ENCODE measurements at places on chromosomes 6 and 20.

DNA sequence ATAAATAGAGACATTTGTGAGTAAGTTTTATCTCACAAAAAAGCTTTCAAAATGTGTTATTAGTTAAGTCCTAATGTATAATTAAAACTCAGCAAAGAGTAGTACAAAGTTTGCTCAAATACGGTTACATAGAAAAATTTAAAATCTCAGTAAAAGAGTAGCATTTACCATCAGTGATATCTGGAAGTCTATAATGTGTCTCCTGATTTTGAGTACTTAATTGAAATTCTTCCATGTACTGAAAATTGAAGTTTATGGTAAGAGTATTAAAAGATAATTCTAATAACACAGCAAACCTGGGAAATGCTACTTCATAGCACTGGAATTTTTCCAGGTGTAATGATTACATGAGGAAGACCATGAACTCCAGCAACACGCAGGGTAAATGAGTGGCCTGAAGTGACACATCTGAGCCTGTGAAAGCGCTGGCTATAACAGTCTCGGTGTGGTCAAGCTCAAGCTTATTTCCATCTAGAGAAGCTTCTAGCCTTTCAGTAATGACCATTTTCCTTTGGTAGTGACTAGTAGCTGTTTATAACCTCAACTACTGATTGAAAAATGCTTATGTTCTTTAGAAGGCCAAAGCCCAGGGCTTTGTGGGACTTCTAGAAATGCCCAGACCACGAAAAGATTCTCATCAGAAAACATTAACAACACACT is 203.2 kb downstream of the ISM1 start:
- no peak for DNase-seq

DNA sequence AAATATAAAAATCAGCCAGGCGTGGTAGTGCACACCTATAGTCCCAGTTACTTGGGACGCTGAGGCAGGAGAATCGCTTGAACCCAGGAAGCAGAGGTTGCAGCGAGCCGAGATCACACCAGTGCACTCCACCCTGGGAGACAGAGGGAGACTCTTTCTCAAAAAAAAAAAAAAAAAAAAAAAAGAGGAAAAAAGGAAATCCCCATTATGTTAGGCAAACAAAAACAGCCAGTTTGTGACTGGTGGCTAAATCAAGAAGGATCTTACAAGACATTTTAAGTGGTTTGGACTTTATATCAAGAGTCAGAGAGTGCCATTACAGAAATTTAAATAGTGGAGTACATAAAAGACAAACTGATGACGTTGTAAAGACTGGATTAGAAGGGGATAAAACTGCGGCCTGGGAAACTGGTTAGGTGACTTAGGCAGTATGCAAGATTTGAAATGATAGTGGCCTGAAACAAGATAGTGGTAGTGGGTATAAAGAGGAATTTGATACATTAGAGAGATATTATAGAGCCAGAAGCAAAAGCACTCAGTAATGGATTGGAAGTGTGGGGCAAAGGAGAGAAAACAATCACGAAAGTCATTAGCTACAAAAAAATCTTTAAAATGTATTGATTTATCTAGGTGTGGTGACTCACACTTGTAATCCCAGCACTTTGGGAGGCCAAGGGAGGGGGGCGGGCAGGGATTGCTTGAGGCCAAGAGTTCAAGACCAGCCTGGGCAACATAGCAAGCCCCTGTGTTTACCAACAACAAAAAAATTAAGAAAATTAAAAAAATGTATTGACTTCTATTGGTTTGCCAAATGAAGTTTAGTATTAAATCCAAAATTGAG is 1.7 kb upstream of the MYO6 start:
- no peak for DNase-seq

DNA sequence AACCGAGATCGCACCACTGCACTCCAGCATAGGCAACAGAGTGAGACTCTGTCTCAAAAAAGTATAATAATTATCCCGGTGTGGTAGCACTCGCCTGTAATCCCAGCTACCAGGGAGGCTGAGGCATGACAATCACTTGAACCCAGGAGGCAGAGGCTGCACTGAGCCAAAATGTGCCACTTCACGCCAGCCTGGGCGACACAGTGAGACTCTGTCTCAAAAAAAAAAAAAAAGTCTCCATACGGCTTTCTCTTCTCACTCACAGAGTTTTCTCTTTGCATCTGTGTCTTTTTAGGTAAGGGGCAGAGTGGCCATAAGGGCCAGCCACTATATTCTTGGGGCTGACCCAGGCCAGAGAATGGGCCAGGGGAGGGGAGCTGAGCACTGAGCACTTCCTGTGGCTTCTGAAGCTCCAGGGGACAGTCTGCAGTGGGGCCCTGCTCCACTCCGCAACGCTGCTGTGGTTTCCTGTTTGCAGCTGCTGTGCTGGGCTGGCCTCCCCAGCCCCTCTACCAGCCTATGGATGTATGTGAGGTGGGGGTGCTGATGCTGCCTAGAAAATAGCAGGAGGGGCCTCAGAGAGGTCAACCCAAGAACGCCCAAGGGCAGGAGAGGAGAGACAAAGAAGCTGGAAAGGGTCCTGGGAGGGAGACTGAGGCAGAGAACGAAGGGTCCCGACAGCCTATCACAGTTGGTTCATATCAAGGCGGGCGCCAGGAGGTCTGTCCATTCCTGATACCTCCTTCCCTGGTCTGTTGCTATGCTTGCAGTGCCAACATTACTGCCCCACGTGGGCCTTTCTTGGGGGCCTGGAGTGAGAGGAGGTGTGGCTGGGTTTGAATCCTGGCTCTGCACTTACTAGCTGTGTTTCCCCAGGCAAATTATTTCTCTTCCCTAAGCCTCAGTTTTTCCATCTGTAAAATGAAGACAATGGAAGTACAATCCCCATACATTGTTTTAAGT is 16.0 kb downstream of the SLA2 start:
- no peak for DNase-seq

DNA sequence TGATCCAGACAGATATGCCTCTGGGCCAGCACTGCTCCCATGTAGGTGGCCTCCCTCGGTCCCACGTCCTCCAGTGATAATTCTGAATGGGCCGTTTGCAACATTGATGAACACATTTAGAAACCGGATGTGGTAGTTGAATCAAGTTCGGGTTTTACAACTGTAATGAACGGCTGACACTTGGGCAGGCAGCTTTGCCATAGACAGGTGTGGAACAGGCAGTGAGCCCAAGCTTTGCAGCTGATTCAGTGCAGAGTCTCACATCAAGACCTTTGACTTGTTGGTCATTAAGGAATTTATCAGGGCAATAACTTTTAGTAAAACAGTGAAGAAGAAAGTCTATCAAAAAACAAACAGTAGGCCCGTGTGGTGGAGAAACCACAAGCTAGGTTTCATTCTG is 466.6 kb upstream of the AGPAT4 start:
- no peak for DNase-seq

DNA sequence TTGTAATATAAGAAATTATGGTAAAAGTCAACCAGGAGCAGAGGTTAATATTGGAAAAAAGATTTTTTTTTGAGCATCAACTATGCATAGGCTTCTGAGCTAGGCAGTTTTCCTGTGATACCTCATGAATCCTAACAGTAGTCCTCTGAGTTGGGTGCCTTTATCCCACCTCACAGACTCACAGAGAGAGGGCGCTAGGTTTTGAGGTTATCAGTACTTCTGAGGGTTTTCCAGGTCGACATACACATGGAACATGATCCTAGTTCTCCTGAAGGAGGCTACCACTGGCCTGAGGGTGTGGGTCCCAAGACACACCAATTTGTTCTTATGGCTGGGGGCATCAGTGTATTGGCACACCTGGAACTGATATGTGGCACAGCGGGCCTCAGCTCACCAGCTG is 358.8 kb upstream of the JAG1 start:
- no peak for DNase-seq

GRCh38 chr6:692356-692851 is 535 bp downstream of the EXOC2 start:
- DNase-seq = peak; percentile 61

GRCh38 chr6:41072836-41073202 is at the start of gene NFYA:
TSS of gene NFYA (plus strand) at chr6:41072974. CDS start at chr6:41079090, 6,116 bp downstream.
- DNase-seq = no peak

GRCh38 chr6:30893001-30893591 is 8.8 kb downstream of the DDR1 start:
- DNase-seq = no peak

- no peak for DNase-seq
Measured at GRCh38 chr20:3783068-3783489, 1.8 kb upstream of the SPEF1 start.

GRCh38 chr6:119562168-119562567 is 212.6 kb upstream of the MAN1A1 start:
- DNase-seq = no peak

- DNase-seq = no peak
Measured at GRCh38 chr20:21550587-21550986, 36.7 kb upstream of the NKX2-2 start.

DNA sequence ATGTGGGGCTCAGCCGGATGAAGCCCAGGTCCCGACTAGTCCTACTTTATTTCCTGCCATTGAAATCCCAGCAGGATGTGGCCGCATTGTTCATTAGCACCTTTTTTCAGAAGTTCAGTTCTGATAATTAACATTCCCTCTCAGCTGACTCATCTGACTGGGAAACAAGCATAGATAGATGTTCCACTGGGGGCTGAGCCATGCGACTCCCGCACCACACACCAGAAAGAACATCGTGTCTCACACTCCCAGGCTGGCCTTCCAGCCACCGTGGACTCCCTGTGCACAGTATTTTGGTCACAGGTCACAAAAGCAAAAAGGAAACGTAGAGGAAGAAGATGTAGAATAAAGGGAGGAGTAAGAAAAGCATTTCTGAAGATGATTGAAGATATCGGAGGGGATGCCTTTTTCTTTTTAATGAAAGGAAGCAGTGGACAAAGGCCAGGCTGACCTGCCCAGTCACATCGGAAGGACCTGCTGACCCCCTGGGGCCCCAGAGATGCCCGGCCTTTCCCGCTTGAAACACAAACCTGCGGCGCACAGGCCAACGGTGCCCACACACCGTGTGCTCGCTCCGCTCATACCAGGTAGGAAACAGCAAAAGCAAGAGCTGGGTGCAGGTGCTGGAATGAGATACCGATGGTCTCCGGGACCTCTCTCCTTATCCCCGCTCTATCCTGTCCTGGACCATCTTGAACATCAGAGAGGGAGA is 11.8 kb downstream of the RPS6KA2 start:
- no peak for DNase-seq

DNA sequence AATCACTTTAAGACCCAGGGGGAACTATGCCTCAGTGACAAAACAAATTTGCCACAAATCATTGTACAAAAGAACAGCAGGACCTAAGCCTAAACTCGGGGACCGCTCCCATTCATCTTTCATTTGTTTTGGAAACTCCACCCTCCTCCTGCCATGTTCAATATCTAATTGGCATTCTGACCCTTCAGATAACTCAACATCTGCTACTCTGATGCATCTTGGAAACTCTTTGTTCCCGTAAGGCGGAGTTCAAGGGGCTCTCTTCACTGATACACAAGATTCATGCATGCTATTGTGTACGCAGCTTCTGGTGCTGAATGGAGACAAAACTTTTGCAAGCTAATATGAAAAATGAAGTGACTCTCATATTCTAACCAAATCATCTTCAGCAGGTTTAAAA is 187.6 kb downstream of the ZFP64 start:
- no peak for DNase-seq

- DNase-seq = no peak
Measured at GRCh38 chr6:14875481-14876063, 370.3 kb upstream of the JARID2 start.

GRCh38 chr6:44636561-44637248 is 249.2 kb downstream of the CDC5L start:
- DNase-seq = no peak

DNA sequence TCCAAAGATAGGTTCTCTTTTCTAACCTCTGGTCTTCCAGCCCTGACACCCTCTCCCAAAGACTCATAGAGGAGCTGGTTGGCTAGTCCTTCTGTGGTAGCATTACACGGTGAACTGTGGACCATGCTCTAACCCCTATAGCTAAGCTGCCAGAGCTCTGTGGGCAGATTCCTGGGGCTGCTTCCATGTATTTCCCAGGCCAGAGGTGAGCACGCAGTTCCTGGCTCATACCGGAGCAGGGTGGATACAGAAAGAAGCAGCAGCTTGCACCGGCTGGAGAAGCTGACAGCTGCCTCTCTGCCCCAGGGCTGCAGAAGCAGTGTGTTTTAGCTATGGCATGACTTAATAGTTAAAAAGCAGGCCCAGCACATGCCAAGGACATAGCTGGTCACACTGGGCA is 84.1 kb upstream of the FOXP4 start:
- DNase-seq = no peak

DNA sequence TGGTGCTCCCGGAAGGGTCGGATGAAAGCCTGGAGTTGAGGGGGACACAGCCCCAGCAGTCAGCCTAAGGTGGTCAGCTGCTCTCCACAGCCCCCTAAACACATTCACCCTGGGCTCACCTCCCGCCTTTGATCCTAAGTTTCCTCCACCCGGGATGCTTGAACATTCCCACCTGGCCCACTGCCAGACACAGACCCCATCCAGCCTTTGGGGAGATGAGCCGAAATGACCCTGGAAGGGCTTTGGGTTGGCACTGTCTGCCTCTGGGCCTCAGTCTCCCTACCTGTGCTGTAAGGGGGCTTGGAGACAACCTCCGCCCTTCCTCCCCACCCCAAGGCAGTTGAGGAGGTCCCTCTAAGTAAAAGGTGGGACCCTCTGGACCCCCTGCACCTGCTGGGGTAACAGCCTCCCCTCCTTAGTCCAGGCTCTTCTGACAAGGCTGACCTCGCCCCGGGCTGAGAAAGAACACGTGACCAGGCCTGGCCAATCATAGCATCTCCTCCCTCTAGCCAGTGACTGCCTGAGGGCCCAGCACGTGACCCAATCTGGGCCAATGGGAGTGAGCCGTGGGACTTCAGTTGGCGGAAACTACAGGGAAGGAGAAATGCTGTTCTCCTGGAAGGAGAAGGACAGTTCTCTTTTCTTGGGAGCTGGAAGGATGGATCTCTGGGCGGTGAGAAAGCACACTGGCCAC is 16.9 kb upstream of the UBE2V1 start:
- no peak for DNase-seq

- DNase-seq = no peak
Measured at GRCh38 chr6:124742971-124743370, 219.3 kb upstream of the RNF217 start.

DNA sequence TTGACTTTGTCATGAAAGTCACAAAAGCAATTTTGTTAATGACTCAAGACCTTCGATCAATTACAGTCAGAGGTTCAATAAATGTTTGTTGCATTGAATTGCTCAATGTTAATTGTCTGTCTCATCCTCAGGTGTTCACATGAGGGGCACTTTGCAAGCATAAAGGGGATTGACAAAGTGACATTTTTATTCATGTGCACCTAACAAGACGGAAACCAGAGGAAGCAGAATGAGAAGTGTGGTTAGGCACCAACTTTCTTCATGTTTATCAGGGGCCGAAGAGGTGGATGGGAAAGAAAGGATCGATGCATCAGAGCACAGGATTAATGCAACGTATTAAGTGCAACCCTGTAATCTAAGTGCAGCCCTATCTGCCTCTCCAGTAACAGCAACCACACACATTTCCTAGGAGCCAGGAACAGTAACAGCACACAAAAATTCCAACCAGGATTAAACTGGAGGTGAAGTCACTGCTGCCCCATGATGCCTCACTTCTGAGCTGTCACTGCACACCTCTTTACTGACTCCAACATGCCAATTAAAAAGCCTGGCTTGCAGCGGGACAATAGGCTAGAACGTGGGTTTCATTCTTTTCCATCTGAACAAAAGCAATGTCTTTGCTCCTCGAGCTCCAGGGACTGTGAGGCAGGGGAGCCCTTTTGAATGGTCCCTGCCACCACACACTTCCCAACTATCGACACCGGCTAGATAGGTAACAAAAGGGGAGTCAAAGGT is 262.7 kb downstream of the CD83 start:
- DNase-seq = no peak

All from right kidney (tissue), 9 donors.